ENCODE measurements at places on chromosomes 5 and 9.

DNA sequence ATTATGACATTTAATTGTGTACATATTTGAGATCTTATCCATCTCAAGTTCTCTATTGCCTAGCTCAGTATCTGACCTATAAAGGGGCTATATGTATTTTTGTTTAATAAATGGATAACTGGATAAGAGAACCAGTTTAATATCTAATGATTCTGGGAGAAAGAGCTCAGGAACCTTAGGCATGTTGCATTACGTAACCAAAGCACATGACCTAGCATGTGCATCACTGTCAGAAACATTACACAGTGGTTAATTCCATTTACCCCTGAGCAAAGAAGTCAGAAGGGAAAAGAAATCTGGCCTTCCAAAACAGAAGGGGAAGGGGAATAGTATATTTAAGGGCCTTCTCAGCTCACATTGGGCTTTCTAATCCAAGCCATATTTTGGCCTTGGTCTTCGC lies 12.3 kb downstream of the PAPPA start:
- no peak for DNase-seq

DNA sequence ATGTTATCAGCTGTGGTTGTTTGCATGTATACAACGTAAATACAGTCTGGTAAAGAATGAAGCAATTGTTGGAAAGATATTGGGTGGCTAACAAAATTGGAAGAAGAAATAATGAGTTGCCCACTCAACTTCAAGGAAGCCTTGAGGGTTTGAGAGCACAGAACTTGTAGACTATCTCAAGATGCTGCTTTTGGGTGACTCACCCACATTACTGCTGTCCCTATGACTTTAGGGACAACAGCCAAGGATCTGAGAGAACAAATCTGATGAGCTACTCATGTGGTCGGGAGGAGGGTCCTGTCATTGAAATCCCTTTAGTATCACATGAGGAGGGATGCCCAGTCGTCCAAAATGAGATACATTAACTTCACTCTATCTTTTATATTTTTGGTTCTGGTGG lies 261.8 kb downstream of the GAS1 start:
- no peak for DNase-seq

- DNase-seq: no peak
Observed at GRCh38 chr5:50969151-50970031, 303.0 kb downstream of the PARP8 start.

DNA sequence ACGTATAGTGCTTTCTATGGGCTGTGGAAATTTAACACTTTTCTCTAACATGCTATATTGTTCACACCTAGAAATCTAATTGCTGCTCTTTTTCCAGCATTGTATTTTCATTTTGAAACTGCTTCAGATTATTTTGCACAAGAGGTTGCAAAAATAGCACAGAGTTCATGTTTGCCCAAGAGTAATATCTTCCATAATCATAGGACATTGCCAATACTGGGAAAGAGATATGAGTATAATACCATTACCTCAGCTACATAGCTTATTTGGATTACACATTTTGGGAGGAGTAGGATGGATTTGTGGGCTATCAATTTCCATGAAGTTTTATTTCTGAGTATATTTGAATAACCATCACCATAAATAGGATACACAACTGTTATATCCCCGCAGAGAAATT lies 717.1 kb downstream of the CDH9 start:
- DNase-seq: no peak

GRCh38 chr9:20357037-20357432 lies 265.3 kb downstream of the MLLT3 start:
- DNase-seq: no peak

- DNase-seq: no peak
Observed at GRCh38 chr9:78559449-78559885, 262.5 kb downstream of the PSAT1 start.

- no peak for DNase-seq
Observed at GRCh38 chr5:116272281-116272941, 187.6 kb downstream of the COMMD10 start.

- no peak for DNase-seq
Observed at GRCh38 chr9:25513509-25514033, 164.7 kb downstream of the TUSC1 start.

GRCh38 chr5:176578391-176578808 lies 29.3 kb downstream of the CDHR2 start:
- DNase-seq: no peak

GRCh38 chr5:149656576-149657182 lies 73.4 kb upstream of the PPARGC1B start:
- DNase-seq: no peak

DNA sequence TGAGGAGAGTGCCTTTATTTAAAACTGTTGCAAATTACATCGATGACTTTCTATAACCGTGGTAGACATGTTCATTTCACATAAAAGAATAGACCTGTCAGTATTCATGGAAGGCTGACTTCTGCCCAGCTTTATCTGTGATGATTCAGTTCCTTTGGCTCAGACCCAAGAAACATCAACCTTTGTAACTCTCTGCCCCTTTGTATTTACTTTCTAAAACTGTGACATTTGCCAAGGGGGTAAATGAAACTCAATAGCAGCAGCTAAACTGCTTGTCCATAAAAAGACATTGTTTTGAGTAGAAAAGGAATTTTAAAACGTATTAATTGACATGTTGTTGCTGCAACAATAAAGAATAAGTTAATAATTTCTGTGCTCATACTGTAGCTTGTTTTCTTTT lies 137.8 kb upstream of the ANKH start:
- DNase-seq: no peak

GRCh38 chr5:89830691-89831090 lies 578.9 kb downstream of the CETN3 start:
- DNase-seq: no peak

GRCh38 chr9:28212979-28213378 lies 639.7 kb upstream of the C9orf72 start:
- no peak for DNase-seq

- no peak for DNase-seq
Observed at GRCh38 chr9:21549251-21549765, 67.2 kb upstream of the IFNE start.

GRCh38 chr9:83154821-83155220 lies 91.9 kb upstream of the RASEF start:
- no peak for DNase-seq

- no peak for DNase-seq
Observed at GRCh38 chr9:137664676-137665075, 45.9 kb downstream of the EHMT1 start.

DNA sequence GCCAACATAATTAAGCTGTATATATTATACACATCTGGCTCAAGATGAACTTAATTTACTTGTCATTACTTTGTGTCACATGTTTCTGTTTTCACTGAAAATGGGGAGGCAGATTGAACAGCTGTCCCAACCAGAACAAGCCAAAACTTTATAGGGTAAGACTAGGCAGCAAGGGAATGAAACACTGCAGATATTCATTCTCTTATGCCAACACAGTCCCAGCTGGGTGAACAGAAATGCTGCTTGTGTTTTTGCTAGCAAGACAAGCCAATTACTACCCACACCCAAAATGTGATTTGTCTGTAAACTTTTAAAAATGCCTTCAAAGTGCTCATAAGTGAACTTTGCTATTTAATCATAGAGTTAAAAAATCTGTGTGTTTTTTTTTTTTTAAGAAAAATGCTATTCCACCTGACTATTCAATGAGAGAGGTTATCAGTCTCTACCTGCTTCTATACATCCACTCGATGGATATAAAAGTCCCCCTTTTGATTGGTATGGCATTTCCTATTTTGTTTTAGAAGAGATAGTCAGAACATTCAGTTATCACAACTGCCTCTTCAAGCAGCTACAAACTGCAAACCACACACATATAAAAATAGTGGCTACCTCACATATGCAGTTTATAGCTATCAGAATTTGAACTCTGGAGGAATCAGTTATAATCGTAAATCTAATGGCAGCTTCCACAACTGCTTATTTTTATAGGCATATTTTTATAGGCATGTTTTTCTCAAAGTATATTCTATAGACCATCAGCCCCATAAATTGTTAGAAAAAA lies 91.9 kb upstream of the PPP1R2B start:
- no peak for DNase-seq

- no peak for DNase-seq
Observed at GRCh38 chr5:17260549-17260948, 43.1 kb downstream of the BASP1 start.

DNA sequence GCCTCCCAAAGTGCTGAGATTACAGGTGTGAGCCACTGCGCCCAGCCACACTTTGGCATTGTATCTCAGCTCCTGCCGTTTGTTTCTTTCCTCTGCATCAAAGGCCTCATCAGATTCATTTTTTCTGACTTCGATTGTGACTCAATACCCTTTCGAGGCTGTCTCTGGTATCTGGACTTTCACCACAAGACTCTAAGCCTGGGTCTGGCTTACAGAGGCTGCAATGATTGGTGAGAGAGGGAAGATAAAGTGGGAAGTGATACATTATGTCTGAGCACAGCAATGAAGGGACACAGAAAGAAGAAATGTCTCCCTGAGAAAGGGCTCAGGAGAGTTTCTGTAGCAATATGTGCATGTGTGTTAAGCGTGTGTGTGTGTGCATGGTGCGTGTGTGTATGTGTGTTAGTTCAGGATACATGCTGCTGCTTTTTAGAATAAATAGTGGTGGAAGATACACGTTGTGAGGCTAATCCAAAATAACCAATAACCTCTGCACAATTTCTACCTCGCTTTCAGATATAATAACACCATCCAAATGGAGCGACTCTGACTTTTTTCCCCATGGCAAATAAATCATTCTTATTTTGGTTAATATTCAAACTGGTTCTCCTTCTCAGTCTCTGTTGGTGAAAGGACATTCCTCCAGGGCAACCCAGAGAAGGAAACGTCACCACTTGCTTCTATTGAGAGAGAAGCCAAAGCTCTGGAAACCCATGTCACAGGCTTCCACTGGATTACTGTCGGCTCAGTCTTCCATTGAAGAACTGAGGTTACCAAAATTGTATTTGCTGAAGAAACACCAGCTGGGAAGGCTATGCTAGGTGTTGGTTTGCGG lies 8.1 kb upstream of the DAB2 start:
- DNase-seq: no peak

- DNase-seq: no peak
Observed at GRCh38 chr5:32127711-32128110, 46.4 kb downstream of the GOLPH3 start.

DNA sequence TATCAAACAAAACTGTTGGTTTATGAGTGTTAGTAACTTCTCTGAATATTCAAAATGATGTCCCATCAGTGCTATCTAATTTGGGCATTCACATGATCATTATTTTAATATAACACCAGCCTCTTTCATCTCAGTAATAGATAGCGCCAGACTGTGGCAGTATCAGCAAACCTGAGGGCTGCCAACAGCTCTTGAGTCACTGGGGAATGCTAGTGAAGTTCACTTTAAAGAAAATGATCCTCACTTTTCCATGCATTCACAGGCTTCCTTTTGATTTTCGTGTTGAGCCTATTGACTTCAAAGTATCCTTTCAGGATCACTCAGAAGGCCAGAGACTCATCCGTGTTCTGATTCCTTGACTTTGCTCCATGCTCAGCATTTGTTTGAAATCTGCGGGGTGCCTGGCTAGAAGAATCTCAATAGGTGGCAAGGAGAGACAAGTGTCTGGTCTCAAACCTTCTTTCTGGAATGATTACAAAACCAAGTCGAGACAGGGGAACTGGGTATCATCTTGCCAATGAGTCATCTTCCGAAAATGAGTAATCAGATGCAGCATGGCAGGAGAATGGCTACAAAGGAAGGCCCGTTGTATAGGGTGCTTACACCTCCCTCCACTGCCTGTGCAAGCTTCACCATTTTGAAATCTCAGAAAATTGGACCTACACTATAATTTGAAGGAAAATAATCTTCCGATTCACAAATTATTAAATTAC lies 509.1 kb downstream of the RASEF start:
- DNase-seq: no peak

- no peak for DNase-seq
Observed at GRCh38 chr9:132154863-132155567, 6.8 kb upstream of the NTNG2 start.

DNA sequence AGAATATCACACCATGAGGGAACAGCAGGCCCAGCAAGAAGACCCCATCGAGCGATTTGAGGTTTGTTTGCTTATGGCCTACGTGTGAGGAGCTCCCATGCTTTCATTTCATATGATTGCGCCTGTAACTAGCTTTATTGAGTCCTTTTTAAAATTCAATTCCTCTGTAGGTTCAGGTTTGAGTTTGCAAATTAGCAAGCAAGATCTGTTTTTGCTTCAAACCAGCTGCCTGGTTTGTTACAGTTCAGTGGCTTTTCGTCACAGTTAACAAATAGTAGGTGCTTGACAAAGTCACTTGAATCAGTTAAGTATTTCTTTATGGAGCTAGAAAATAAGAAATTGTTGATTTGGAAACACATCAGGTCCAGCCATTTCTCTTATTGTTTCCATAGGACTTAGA lies 56.3 kb downstream of the GPR21 start:
- no peak for DNase-seq

- DNase-seq: no peak
Observed at GRCh38 chr9:72039532-72039931, 20.9 kb downstream of the C9orf57 start.

DNA sequence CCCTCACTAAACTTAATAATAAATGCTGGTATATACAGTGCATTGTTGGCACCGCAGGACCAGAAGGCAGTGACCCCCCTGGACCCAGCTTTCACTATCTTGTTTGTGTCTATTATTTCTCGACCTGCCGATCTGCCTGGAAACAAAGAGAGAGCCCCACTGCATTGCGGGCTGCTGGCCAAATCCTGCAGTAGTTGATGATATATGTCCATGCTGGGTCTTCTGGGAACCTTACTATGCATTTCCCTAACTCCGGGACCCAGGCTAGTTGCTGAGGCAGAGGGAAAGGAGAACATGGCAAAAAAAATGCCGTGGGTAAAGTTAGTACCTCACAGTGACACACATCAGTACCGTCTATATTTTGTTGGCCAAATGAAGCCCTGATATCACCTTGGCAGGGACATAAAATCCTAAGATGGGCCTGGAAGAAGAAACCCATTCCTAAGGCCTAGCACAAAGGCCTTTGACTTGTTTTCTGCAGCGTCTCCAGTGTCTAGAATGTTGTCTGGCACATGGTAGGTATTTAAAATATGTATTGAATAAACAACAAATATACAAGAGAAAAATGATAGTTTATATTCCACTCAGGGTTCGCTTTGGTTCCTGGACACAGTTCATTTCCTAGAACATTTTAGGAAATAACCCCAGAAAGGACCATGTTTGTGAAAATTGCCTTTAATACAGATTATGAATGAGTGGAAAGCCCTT lies 46.1 kb downstream of the NMUR2 start:
- no peak for DNase-seq

- DNase-seq: no peak
Observed at GRCh38 chr5:1542781-1543180, 19.0 kb upstream of the LPCAT1 start.
